ENCODE measurements at places on chromosomes 5 and 9.
A peak's percentile ranks its signal among the peaks of the same experiment; 100 is the strongest.

DNA sequence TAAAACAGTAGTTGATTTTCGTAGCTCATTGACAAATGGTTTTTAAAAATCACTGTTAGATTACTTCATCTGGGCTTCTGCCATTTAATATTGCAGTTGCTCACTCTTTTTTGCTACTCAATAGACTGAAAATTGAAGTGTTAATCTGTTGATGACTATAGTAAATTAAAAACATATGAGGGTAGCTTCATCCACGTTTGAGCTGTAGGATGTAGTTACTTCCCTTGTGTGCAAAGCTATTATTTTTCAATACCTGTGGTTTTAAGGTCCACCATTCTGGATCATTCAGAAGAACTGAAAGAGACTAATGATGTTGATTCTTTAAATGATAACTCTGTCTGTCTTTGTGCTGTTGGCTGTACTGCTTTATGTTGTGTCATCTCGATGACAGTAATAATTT lies 74.7 kb downstream of the LNPEP start:
- no peak for DNase-seq

GRCh38 chr9:109939698-109940342 lies 159.8 kb downstream of the PALM2AKAP2 start:
- DNase-seq = no peak

DNA sequence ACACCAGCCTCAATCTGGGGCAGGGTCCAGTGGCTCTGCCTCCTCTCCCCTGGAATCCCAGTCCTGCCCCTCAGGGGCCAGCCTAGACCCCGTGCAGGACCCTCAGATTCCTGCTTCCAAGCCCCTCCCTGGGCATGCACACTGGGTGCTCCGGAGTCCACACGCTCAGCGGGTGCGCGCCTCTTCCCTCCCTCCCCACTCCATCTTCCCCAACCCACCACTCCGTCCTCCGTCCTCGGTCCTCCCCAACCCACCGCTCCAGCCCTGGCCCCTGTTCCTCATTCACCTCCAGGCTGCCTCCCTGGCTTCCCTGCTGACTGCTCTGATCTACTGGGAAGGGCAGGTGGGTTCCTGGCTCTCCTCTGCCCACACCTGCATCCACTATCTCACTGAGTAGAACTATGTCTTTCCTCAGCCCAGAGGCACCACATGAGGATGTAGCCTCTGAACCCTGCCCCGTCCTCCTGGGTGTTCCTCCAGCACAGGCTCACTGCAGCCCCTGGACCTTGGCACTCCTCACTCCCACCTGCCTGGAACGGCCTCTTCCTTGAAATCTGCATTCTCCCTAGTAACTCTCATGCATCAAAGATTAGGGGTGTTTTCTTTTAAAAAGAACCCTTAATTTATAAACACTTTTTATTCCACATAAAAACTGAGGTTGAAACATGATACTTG lies 92.8 kb downstream of the CAMSAP1 start:
- DNase-seq = no peak

DNA sequence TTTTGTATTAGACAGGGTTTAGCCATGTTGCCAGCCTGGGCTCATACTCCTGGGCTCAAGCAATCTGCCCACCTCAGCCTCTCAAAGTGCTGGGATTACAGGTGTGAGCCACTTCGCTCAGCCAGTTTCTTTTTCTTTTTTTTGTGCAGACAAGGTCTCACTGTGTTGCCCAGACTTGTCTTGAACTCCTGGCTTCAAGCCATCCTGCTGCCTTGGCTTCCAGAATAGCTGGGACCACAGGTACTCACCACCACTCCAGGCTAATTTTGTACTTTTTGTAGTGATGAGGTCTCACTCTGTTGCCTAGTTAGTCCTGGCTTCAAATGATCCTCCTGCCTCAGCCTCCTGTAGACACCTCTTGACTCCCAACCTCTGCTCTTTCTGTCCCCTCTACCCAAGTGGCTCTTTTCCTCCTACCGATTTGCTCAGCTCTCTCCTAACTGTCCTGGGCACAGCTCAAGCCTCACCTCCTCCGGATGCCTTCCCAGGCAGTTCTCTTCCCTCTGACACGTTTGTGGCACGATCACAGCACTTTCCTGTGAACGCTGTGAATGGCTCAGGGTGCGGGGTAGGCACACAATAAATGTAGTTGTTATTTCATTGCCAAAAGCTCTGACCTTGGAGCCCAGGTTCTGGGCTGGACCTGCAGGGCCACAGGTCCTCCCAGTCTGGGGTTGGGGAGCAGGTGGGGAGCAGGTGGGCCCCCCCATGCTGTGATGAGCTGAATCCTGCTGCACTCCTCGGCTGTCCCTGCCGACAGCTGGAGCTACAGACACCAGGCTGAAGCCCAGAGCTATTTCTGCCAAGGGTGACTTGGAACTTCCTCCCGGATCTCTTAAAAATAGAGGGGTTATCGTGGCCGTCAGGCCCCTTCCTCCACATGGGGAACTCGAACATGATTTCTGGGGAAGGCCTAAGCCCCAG lies 23.9 kb downstream of the GFI1B start:
- no peak for DNase-seq

- peak; percentile 87 for DNase-seq
These were observed 15.6 kb downstream of the FCN2 start for GRCh38 chr9:134895908-134896833.

DNA sequence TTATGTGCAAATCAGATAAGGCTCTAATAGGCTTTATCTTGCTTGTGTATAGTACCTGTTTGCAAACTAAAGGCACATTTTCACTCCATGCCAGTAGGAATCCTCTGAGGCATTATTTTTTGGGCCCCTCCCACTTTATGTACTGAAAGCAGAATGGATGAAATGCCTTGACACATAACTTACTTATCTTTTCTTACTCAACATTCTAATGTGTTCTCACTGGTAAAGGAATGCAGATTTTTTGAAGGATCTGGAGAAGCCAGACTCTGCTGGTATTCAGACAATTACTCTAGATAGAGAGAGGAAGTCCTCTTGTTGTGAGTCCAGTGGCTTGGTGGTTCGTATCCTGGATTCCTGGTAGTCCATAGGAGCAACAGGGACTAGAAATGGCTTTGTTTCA lies 336.7 kb downstream of the CCDC171 start:
- DNase-seq = peak; percentile 32

DNA sequence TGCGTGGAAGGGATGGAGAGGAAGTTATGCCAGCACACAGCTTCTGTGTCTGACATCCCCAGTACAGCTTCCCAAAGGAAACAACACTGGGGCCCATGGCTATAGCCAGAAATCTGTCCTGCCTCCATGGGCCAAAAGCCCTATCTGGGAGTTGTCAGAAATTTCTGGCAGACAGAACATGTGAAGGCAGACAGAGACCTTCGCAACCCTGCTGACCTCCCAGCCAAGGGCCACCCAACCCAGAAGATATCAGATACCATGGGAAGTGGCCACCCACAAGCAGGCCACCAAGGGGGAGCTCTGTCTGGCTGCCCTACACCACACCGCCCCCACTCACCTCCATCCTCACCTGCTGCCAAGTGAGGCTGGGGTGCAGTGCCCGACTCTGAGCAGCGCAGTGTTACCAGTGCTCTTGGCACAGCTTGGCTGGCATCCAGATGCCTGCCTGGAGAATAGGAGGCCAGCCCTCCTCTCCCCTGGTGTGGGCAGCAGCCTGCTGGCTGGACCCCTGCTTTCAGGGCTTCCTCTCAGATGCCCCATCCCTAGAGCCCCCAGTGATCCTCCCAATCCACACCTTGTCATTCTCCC lies 61.6 kb upstream of the NEURL1B start:
- no peak for DNase-seq

DNA sequence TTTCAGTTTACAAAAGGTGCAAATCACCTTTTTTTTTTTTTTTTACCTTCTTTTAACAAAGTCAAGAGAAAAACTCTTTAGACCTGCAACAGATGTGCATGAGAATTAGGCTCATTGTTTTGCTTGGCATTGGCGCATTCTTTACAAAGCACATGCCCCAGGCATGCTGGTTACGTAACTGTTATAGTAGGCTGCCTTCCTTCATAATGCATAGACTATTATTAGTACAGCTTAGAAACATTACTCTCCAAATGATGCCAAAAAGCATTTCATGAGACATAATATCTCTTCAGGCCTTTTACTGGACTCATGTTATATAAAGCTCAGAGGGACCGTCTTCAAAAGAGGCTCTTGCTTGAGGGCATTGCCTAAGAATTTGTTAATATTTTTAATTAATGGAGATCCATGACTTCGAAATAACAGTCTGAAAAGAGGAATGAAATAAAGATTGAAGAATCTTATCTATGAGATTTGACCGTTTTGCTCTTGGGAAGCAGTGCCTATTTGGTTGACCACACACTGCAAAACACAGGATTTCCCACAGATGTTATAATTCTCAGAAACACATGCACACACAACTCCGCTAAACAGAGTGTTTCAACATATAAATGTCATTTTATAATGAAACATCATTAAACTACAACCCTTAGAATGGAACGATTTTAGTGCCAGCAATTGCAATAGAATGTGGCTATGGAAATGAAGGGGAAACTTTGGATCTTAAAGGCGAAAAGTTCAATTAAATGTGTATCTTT lies 478.7 kb downstream of the PRR16 start:
- DNase-seq = no peak

GRCh38 chr9:137390553-137391410 lies 32.2 kb downstream of the EXD3 start:
- no peak for DNase-seq

DNA sequence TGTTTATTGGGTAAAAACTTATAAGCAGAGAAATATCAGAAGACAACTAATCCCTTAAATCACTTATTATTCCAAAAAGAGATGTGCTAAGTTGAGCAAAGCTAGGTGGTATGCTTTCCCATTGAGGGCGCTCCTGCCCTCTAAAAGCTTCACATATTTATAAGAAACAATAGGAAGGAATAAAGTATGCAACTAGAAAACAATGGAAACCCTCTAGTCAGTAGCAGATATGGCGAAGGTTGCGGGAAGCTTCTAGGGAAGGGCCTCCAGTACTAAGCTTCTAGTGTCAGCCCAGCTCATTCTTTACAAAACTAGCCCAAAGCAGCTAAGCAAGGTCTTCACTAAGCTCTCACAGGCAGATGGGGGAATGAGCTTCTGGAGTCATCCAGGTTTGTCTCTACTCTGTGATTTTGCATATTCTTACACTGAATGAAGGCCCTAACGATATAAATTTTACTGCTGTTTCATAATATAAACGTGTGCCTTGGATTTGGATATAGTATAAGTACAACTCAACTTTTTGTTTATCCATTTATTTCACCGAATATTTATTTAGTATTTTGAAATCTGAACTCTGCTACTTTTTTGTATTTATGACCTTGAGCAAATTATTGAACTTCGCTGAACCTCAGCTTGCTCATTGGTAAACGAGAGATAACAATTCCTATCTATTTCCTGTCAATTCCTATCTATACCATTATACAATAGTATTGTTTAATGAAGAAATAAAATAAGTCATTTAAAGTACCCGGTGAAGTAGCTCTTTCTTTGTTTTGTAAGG lies 571.4 kb downstream of the ELAVL2 start:
- DNase-seq = no peak

DNA sequence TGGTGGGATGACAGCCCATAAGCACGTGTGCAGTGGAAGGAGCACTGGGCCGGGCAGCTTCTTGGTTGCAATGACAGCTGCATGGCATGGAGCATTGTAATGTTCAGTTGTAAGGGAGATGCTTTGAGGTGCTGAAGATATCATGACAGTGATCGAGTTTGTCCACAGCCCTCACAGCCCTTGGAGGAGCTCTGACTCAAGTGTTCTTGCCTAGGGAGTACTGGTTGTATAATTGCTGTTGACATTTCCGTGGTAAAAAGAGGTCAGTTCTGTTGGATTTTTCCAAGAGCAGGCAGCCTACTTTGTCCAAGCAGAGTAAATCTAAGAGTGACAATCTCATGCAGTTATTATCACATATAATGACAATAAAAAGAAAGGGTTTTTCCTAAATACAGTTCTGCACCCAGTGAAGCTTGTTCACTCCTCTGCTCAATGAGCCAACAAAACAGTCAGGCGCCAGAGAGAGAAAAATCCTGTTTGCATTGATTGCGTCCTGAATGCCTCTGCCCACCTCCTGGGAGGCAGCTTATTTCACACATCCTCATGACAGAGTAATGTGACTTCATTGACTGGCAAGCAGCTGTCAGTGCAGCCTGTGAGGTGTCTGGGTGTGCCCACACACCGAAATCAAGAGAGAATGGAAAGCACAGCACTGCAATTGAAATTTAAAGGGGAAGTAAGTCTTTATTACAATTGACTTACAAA lies 248.0 kb downstream of the NTRK2 start:
- DNase-seq = no peak

DNA sequence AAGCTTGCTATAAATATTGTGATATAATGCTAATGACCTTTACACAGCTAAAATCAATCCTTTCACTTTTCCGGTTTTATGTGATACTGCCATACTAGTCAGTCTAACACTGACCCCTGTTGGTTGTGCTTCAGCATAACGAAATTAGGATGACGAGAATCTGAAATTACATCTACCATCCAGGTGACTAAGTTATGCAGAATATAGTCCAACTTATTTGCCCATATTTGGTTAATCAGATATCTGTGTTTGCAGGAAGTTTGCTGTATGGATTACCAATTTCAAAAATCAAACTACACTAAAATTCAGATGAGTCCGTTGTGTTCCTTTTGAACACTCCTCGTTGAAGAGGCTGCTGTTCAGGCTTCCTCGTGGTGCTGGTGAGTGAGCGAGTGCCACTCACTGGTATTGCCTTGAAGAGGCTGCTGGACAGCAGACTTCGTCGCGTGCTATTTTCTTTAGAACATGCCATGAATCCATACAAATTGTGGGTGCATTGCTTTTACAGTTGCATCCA lies 32.5 kb downstream of the TENT4A start:
- peak; percentile 64 for DNase-seq

DNA sequence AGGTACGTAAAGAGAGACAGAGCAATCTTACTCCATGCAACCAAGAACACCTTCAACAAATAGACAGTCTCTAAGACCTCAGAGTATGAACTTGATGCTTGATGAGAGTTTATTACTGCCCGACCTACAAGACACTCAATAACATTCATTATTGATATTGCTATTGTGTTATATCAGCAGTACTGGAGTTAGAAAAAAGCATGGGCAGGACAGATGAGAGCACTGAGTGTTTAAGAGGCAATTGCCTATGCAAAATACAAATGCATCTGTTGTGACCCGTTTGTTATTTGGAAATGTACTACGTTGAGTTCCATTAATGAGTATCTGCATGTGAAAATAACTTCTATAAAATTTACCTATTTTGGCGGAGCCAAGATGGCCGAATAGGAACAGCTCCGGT lies 8.1 kb upstream of the MARCOL start:
- DNase-seq = no peak
